ENCODE measurements at places on chromosomes 12 and 14.

- no peak for DNase-seq
These were observed 93.7 kb downstream of the TESC start for GRCh38 chr12:117005417-117006046.

- DNase-seq: no peak
These were observed 70.2 kb upstream of the TCL1A start for GRCh38 chr14:95784137-95784536.

GRCh38 chr12:96376865-96377264, 23.4 kb downstream of the CDK17 start:
- no peak for DNase-seq

DNA sequence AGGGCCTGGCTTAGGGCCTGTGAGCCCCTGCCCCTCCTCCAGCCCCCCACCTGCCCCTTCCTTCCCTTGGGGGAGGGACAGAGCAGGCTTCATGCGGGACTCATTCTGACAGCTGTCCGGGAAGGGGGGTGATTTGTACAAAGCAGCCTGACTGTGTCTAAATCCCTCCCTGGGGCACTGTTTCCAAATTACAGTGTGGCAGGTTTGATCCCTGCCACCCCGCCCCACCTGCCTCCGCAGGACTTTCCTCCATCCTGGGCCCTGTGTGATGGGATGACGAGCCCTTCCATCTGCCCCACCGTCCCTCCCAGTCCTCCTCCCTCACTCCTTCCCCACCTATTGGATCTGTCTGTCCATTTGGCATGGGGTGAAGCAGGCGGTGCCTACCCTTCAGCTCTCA, 363.9 kb downstream of the BCL11B start:
- no peak for DNase-seq

DNA sequence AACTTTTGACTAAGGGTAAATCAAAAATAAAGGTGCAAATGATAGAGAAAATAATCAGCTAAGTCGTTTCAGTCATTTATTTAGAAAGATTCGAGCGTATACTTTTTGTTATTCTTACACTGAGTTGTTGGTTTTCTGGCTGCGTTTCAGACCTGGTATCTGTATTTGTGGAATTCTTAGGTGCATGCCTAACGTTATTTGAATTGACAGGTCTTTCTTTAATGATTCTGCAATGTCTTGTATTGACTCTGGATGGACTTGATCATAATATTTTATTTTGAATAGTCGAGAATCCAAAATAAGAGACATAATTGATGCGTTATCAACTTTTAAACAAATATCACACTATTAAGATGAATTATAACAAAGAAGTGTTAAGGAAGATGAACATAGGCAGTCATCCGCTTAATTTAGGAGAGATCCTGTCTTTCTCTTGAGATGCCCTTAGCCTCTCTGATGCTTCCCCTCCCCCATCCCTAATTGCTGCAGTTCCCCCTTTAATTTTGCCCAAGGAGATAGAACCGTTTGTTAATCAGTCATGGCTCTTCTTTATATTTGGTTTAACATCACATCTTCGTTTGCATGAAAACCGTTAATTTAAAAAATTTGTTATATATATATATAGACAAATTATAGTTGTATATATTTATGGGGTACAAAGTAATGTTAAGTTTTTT, 1.8 kb downstream of the ALX1 start:
- no peak for DNase-seq

DNA sequence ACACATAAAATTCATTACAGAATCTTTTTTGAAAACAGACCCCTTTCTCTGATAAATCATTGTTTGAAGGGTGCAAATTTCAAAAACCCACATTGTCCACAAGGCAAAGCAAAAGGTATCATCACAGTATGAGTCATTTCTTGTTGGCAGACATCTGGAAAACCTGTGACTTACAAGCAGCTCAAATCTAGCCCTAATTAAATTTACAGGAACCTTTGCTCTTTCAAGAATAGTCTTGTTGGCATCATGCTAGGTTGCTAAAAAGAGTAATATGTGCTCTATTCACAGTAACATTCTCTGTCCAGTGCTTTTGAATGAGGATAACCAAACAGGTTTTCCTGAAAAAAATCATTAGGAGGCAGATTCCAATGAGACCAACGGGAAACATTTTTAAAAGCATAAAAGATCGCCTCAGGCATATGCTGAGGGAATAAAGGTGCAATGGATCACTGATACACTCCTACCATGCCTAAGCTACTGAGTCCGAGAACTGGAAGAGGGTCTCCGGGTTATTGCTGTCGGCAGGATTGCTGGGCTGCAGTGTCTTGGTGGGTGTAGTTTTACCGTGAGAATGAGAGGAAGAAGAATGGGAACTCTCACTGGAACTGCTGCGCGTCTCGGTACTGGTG, 55.5 kb upstream of the TTC7B start:
- DNase-seq: no peak

DNA sequence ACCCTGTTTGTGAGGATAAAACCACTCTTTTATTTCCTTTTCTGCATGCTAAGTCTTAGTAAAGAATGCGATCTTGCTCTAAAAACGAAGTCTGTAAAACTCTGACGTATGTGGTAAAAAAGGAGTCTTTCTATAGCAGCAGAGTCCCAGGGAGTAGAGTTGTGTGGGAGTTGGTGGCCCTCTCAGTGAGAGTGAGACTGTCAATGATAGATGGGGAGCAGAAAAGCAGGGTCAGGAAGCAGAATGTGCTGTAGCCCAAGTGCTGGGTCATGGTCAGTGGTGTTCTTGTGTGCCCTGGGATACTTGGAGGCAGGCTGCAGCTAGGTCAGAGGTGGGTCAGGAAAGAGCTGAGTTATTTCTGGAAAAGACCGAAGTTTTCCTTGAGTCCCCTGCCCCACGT, 20.3 kb upstream of the GPR33 start:
- no peak for DNase-seq

GRCh38 chr14:52485350-52485960, 66.8 kb downstream of the TXNDC16 start:
- DNase-seq: no peak

DNA sequence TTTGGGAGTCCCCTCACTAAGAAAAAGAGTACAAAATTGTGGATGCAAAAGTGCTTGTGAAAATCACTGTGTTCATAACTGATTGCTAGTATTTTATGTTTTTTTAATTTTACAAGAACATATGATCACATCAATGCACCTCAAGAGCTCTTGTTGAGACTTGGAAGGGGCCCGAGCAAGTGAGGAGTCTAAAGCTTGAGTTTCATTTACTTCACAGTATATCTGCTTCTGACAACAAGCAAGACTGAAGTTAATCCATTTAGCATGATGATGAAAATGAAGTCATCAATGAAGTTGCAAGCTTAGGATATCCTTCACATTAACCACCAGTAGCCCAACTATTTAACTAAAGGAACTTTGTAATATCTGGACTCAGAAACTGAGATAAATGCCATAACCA, 182.5 kb upstream of the DIO2 start:
- no peak for DNase-seq

DNA sequence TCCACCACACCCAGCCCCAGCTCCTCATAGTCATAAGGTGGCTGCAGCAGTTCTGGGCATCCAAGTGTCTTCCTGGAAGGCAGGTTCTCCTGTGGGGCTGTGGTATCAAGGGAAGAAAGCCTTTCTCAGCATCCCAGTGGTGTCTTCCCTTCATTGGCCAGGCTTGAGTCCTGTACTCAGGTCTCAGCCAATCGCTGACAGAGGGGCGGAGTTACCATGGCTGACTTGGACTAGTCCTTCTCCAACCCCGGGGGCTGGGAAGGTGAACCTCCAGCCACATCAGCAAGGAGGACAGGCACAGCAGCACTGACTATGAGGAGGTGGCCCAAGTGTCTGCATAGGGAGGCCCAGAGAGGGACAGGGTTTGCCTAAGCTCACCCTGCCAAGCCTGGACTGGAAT, 64.0 kb upstream of the SLC24A4 start:
- no peak for DNase-seq

DNA sequence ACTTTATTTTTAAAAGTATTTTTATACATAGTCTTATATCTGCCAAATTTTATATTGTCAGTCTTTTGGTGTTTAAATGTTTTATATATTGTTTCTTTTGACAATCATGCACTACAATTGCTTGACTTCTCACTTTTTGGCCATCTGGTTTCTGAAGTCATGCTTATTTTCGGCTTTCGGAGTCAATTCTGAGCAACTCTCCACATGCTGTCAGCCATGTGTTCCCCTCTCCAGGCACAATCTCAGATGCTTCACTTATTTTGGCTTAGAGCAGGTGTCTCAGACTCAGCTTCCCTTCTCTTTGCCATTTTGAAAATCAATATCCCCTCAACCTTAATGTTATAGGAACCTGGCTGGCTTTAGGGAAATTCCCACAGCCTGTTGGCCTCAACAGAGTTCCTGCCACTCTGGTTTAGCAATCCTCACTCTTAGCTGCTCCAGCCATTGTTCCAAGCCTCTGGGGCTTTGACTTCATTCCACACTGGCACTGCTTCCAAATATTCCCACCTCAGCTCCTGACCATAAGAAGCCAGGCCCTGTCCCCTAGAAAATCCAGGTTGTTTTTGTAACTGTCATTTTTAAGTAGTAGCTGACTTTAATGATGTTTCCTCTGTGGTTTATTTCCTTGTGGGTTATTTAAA, 125.5 kb upstream of the FAR2 start:
- no peak for DNase-seq

GRCh38 chr14:95346266-95346665, 26.6 kb upstream of the CLMN start:
- no peak for DNase-seq

DNA sequence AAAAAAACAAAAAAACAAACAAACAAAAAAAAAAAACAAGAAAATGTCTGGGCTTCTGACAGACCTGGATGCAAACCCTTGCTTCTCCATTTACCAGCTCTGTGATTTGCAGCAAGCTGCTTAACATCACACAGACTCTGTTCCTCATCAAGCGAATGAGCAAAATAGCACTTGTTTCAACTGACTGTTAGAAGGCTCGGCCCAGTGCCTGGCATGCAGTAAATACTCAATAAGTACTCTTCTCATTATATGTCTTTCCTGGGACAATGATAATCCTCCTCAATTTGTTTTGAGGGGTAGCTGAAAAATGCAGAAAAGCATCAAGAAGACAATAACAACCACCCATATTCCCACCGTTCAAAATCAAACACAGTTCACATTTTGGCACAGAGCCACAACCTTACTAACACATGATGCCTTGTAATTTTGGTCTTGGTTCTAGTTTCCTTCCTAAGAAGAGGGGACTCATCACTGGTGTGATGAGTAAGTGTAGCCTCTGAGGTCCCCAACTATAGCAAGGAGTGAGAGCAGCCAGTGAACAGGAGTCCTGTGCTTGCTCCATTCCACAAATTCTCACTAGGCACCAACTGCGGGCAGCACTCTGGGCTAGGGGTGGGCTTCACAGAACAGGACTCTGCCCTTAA, 60.4 kb downstream of the TTC7B start:
- DNase-seq: no peak

DNA sequence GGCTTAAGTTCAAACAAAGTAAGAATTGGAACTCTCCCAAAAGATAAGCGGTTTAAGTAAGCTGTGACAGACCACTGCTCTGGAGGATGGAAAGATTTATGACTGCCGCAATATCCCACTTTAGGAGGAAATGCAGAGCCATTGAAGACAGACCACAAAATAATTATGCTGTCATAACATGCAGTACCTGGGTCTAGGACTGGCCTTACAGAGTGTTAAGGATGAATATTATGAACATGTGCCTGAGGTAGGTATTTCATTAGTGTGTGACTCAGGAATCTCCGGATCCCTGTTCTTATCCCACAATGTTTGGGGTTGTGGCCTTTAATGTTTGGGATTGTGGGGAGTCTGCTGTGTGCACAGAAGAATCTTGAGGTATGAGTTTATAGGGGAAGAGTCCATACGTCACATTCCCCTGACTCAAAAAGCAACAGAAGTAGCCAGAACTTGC, 114.9 kb downstream of the SAMD4A start:
- DNase-seq: no peak

DNA sequence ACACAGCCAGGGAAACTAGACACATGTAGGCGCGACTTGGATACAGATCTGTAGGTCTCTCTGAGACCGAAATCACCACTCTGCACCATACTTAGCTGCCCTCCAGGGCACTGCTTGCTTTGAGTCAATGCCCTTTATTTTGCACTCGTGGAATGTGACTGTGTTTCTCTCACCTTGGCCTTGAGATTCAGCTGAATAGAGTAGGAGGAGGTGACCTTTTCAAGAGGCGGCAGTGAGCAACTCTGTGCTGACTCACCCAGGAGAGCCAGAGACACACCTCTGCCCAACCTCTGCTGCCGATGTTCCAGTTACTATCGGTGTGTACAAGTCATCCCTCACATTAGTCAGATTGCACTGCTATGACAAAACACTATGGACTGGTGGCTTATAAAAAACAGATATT, 583.4 kb downstream of the VRK1 start:
- DNase-seq: no peak

DNA sequence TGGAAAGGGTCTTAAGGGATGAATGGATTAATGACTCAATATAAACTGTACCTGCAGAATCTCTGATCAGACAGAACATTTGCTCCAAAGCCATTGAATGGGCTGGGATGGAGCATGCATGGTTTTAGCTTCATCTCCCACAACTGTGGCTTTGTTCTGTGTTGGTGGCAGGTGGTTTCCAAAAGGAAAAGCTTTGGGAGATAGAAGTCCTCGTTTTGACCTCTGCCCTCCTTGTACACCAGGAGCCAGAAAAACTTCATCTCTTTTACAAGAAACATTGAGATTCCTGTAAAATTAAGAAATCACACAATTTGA, 39.5 kb downstream of the GPR65 start:
- no peak for DNase-seq

DNA sequence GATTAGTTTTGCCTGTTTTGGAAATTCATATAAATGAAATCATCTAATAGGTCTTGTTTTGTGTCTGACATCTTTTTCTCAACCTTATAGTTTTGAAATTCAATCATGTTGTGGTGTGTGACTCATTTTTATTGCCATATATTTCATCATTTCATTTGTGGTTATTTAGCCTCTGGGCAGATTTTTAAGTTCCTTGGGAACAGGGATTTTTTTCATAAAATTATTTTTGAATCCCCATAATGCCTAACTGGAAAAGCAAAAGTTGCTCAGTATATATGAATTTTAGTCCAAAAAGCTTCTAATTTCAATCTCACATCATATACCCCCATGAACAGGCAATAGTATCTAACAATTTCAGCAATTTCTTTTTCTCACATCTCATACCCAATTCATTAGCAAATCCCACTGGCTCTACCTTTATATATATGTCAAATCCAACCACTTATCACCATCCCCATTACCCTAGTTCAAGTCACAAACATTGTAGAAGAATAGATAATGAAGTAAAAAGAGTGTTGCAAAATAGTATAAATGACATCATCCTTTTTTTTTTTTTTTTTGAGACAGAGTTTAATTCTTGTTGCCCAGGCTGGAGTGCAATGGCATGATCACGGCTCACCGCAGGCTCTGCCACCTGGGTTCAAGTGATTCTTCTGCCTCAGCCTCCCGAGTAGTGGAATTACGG, 2.6 kb upstream of the OR6J1 start:
- no peak for DNase-seq

GRCh38 chr14:53020193-53020932, 69.5 kb upstream of the FERMT2 start:
- no peak for DNase-seq

- DNase-seq: no peak
These were observed 47.9 kb downstream of the CDK17 start for GRCh38 chr12:96352161-96352835.

- DNase-seq: no peak
These were observed 16.0 kb upstream of the CCT2 start for GRCh38 chr12:69569236-69569635.
